ENCODE measurements at places on chromosomes 5 and 9.

DNA sequence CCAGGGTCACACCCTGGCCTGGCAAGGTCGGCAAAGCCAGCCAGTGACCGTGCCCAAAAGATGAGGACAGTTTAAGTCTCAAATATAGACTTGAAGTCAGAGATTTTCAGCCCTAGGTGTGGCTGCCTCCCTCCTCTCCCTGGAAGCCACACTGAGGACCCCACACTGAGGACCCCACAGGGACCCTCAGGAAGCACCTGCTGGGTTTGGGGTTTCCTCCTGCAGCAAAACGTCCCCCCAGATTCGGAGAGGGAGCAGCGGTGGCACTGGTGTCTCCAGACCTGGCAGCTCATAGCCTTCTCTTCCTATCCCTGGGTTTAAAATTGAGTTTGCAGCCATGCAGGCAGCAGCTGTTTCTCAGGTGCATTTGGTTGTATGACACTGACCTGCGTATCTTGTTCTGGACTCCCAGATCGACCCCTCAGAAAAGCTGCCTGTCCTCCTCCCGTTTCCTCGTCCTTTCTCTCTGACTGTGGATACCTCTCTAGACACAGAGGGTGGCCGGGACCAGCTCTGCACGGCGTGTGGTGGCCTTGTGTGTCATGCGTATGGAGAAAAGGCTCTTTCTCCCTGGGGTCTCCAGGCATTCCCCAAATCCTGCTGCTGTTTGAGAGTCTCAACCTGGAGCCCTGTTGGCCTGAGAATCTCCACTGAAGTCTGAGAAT lies 36.6 kb downstream of the MRPL36 start:
- DNase-seq: no peak

DNA sequence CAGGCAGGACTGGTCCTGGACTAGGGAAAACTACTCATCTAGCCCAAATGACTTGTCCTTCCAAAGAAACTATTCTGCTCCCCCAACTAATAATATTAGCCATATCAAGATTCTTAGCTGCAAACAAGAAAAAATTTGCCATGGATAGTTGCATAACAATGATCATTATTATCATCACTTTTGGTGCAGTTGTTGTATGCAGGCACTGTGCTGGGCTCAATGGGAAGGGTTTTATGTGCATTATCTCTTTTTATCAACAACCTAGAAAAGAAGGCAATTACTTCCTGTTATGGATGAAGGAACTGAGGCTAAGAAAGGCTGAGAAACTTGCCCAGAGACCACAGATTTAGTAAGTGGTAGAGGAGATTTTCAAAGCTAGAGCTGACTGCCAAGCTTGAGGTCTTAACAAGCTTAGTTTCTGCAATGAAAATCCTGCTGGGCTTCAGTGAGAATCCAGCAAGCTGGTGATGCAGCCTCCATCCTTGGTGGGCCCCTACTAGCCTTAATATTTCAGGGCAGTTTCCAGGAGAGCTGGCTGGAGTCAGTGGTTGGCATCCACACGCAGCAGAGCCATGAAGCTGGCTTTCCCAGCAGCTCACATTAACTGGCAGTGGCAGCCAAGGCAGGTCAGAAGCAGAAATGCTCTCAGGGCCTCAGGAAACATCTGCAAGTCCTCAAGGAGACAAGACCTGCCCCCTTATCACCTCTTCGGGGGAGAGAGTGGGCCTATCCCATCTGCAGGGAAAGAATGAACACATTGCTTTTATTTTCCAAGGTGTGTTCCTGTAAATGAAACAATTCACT lies 20.5 kb upstream of the MEGF9 start:
- DNase-seq: peak; percentile 65

DNA sequence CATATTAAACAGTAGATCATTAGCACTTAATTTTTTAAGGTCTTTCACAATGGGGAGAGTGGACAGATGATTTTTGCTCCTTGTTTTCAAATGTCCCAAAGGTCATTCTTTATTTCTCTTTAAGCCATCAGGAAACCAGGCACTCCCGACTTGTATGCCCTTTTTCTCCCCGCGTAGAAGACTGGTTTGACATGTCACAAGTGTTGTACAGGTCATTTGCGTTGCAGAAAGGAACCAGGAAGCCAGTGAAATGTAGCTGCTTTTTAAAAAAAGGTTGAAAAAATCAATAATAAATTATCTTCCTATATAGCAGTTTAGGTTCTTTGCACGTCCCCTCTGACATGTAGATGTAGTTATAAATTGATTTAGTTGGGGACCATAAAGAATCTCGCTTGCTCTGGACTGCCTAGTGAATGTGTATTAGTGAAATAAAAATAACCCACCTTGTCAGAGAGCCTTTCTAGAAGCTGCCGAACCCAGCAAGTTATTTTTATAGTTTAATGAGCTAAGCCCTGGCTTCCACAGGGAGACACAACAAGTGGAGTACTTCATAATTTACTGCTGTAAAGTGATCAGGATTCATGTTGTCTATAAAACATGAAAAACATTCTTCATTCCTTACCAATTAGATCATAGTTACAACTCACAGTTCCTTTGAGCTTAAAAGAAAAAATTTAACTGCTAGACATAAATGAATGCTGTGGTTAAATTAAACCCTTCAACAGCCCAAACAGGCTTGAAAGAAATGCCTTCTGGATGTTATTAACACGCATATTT lies 404.6 kb downstream of the CSNK1G3 start:
- DNase-seq: no peak

- DNase-seq: no peak
These were observed 118.7 kb downstream of the MED27 start for GRCh38 chr9:131960851-131961495.

GRCh38 chr5:9625731-9626130 lies 4.4 kb downstream of the TAS2R1 start:
- no peak for DNase-seq

GRCh38 chr5:41275813-41276512 lies 62.6 kb upstream of the C6 start:
- DNase-seq: no peak
